ENCODE measurements at places on chromosomes 7 and 10.
A peak's percentile ranks its signal among the peaks of the same experiment; 100 is the strongest.

DNA sequence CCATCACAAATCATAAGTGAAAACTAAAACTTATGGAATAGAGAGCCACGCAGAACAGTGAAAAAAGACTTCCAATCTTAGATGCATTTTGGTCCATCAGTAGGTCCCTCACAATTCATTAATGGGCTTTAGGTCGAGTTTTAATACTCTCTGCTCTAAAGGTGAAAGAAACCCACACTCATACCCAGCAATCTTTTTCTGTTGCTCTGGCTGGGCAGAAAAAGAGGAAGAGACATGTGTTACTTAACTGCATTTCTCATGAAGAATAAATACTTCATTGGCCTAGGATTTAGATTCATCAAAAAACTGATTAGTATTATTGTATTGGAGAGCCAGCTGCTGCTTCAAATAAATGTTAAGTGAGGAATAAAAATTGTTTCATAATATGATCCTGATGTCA lies 645.7 kb downstream of the PHTF2 start:
- DNase-seq: no peak

DNA sequence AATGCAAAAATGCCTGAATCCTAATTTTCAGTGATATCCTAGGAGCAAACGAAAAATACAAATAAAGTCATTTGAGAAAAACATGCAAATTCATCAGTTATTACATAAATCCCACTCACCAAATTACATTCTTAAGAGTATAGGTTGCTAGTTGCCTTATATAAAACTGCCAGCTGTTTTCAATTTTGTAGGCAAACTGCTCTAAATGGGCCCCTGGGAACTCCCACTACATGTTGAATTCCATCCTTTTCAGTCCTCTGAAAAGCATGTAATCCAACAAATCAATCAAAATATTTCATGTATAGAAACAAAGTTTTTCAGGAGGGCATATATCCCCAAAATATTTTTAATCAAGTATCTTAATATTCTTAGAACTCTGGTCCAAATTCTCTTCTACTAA lies 2.1 kb upstream of the JMJD1C start:
- DNase-seq: no peak

DNA sequence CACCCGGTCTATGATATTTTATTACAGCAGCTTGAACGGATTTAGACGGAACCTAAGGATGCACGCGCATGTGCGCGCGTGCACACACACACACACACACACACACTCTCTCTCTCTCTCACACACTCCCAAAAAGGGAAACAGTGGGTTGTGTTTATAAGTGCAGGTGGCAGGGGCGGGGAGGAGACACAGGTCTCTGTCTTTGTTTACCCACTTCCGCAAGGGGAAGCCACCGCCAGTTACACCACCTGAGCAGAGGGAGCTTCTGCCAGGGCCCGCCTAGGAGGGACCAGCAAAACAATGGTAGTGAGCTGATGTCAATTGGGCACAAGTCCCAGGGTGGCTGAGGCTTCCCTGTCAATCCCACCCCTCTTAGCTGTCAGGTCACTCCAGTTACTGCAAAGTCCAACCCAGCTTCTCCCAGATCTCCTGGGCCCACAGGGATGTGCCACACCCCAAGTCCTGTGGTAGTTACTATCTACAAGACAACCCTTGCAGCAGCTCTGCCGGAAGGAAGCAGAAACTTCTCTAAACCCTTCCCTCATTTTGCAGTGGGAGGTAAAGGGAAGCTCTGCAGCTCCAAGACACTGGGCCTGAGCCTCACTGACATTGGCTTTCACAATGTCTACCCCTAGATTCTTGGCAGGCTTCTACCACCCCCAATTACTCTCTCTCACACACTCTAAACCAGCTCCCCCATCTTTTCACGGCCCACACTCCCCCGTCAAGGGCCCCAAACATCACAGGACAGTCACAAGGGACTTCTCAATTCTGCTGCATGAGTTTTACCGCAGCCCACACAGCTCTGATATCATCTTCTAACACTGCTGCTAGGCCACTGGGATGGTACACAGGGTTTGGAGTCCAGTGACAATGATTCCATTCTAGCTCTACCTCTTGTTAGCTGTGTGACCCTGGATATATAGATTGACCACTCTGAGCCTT lies 17.6 kb downstream of the ANXA11 start:
- peak; percentile 61 for DNase-seq

GRCh38 chr10:58348571-58349033 lies 13.8 kb downstream of the UBE2D1 start:
- DNase-seq: no peak

DNA sequence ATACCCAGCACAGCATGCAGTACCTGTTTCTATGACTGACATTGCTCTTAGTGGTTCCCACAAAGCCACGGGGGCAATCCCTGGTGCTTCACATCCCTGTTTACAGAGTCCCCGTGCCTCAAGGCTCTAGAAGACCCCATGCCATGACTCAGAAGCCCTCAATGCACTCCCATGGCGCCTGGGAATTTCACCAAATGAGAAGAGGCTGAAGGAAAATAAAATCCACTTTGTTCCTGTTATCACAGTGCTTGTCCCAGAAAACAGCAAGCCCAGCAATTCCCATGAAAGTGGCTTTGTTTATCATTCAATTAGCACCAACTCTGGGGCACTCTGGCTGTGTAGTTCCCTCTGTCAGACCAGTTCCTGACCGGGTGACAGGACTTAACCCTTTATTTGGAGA lies 268.3 kb downstream of the TNS3 start:
- no peak for DNase-seq

- DNase-seq: no peak
Measured at GRCh38 chr7:4174016-4174415, 508.1 kb upstream of the FOXK1 start.

GRCh38 chr7:111090846-111091245 lies at the start of gene LRRN3:
Gene LRRN3, plus strand, starts transcription at chr7:111091127. Its CDS starts 31,646 bp downstream, at chr7:111122773.
- no peak for DNase-seq

DNA sequence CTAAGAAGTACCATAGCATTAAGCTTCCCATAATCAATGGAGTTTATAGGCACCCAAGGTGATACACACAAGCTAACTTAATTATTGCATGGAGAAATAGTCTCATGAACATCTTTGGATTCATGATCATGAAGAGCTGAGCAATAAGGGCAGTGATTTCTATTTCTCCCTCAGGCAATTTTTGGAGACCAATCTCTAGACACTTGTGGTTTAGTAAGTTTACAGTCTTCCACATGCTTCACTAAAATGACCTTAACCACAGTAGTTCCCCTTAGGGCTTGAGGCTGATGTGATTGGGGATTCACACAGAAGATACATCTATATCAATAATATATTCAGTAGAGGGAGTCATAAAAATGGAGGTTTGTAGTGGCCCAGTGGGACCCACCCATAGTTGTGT lies 241.2 kb downstream of the CCDC7 start:
- DNase-seq: no peak

DNA sequence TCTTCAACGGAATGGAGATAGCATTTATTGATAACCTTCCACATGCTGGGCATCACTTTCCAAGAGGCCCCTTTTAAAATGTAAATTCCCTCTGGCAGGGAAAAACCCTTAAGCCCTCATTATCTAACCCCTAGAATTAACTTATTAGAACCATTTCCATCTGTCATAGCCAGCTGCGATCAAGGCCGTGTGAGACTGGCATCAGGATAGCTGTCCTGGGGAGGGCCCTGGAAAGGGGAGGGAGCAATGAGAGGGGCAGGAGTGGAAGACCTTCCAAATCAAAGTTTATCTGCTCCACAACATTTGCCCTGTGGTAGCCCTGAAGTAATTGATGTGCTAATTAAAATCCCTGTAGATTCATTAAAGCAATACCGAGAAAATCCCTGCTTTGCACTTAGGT lies 45.0 kb upstream of the JAZF1 start:
- DNase-seq: no peak

GRCh38 chr10:28445516-28445915 lies 87.4 kb upstream of the WAC start:
- DNase-seq: no peak

DNA sequence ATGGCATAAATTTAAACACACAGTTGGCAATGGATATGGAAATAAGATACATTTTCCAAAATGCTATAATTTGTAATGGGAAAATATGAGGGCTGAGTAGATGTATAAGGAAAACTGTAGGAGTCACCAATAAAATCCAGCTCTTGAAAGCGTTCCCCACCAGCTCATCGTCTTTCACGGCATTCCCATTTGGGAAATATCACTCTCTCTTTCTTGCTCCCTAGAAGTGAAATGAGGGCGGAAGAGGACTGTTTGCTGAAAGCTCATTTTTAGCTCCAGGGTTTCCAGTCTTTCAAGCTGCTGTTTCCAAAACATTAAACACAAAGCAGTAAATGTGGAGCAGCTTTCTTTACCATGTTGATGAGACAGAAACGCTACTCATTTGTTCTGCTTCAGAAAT lies 104.6 kb upstream of the SFMBT2 start:
- DNase-seq: no peak

DNA sequence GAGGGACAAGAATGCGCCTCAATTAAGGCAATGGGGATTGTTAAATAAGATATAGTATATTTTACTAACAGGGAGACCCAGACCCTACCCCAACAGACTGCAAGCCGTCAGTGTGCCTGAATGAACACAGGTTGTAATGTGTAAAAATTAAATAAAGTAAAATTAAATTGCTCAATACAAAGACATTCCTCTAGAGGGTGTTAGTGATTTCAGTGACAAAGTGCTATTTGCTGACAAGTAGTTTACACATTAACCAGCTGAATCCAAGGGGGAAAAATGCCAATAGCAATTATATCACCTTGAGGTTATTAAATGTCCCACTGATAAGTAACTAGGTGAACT lies 110.5 kb downstream of the EBF3 start:
- DNase-seq: no peak

DNA sequence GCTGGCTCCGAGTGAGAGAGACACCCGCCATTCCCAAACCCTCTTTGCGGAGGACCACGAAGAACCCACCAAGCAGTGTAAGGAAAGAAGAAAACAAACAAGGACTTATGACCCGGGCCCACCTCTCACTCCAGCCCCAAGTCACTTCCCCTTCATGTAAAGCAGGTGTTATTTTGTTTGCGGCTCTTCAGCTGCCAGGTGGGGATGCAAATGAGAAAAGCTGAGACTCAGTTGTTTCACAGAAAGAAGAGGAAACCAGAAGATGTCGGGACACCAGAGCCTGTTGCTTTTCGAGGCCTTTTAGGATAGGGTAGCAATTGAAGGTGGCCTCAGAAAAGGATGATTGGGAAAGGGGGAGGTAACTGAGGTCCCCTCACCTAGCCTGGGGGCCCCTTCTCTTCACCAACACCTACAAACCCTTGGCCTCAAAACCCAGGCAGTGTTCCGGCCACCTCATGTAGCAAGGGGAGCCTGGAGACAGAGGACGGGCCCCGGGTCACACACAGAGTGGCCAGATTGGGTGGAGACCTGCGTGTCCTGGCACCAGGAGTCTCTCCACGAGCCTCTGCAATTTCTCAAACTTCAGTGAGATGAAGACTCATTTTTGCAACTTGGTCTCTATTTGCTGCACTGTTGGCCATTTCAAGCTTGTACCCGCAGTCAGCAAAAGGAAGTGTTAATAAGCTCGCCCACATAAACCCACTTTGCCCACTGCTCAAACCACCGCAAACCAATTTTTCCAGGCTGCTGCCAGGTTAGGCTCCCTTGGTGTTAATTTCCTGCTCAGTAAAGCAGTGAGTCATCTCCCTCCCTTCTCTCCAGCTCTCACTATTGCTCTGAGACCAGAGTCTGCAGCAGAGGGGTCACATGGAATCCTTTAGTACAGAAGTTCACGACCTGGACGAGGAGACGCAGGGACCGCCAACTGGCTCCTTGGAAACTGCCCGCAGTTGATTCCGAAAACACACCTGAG lies 45.5 kb downstream of the AOC1 start:
- DNase-seq: peak; percentile 18

GRCh38 chr7:101401390-101402080 lies 38.9 kb downstream of the COL26A1 start:
- no peak for DNase-seq

DNA sequence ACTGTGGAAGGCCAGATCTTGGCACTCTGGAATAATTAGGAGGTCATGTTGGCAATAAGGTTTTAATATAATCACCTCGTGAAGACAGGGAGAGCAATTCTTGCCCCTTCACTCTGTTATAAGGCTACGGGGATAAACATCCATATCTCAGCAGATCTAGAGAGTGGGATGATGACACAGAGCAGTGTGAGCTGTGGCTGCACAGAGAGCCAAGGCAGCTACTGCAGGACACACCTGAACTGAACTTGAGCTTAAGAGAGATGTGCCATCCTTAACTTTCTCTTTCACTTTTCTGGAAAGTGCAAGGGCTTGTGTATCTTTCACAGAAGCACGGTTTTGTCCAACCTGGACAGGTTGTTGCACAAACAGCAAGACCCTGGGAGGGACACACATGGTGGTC lies 174.7 kb downstream of the GATA3 start:
- no peak for DNase-seq

DNA sequence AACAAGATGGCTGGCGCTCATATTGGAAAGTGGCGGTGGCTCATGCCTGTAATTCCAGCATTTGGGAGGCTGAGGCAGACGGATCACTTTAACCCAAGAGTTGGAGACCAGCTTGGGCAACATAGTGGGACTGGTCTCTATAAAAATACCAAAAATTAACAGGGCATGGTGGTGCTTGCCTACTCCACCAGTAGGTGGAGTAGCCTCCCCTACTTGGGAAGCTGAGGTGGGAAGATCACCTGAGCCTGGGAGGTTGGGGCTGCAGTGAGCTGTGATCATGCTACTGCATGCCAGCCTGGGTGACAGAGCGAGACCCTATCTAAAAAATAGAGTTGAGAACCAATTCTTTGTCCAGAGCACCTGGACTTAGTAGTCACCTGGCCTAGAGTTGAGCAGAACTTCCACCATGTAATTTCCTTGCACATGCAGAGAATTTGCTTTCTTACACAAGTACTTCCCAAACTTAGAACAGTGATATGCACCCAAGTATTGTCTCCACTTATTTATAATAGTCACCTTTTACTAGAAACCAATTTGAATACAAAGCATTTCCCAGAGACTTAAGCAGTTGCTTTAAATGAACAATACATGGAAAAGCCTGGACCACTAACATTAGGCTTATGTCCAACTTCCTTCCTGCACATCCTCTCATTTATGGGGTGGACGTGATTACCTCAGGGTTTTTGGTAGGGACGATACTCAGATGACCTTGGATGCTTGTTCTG lies 15.9 kb downstream of the LAMB4 start:
- DNase-seq: no peak

DNA sequence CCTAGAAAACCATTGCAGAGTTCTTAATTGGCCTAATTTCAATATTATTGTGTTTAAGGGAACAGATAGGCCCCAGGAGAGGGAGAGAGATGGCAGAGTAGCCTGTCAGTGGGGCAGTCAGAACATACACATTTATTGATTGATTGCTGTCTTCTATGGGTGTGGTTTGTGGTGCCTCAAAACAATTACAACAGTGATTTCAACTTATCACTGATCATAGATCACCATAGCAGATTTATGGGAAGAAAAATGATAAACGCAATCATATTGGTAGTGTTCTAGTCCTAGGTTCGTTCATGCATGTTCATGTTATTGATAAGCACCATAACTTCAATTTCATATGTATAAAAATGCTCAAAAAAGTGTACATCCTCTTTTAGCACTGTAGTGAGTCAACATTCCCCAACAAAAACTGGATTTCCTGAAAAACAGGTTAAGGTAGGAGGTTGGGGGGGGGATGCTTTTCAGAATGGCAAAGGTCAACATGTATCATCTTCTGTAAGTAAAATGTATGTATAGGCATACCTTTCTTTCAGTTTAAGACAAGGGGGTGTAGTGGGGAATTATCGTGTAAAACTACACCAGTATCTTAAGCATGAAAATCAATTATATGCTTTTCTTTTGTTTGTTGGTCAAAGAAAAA lies 1.1 kb upstream of the TNKS2 start:
- no peak for DNase-seq

GRCh38 chr10:61733358-61733940 lies 70.7 kb downstream of the CABCOCO1 start:
- DNase-seq: no peak

Measured in stimulated activated naive CD4-positive, alpha-beta T cell treated with Interleukin-2 at 50 U/mL for 16 hours (primary cell).